ENCODE measurements at places on chromosomes 5 and 9. TPM values are rescaled to one million over a fixed set of nuclear protein-coding genes. Genes with fewer than 3 reads are reported as not detected.

Gene NUTM2F
- not detected for total RNA-seq

Gene F2R
- total RNA-seq, result 83.3 TPM

Gene SLC38A9
- 21.0 TPM for total RNA-seq

Gene LCN12
- total RNA-seq, result 1.1 TPM

Gene CDH18
- not detected for total RNA-seq

Gene PCDHGB7
- total RNA-seq, result 4.0 TPM

Gene RGS7BP
- total RNA-seq, result 3.1 TPM

DNA sequence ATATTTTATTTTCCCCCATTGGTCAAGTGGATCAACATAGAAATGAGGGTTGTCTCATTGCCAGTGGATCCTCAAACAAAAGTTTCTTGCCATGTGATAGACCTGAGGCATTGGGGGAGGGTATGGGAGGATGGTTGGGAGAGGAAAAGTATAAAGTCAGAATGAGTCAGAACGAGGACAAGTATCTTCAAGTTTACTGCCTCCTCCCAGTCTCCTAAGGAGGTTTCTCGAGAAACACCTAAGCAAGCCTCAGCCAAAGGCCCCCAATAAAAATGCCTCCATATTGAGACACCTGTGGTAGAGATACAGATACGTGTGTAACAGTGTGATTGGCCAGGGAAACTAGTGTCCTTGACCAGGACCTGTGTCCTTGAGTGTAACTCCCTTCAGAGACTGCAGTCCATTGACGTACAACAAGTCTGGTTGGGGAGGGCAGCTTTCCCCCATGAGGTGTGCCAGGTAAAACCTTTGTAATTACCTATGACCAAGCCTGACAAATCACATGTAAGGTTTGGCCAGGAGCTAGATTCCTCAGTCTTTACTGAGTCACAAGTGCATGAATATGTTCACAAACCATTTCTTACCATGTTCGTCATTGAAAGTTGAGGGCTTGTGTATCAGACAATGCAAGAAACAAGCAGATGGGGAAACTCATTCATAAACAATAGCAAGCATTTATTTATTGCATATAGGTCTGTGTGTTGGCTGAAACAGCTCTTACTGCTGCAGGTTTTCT lies 198.6 kb upstream of the SH3GL2 start:
- no peaks in the 10 kb centered on the region for H3K27me3 ChIP-seq
- H3K4me1 ChIP-seq, result no peaks in the 10 kb centered on the region
- H3K4me3 ChIP-seq, result no peak overlapping the region
- no peak overlapping the region for H3K27ac ChIP-seq

DNA sequence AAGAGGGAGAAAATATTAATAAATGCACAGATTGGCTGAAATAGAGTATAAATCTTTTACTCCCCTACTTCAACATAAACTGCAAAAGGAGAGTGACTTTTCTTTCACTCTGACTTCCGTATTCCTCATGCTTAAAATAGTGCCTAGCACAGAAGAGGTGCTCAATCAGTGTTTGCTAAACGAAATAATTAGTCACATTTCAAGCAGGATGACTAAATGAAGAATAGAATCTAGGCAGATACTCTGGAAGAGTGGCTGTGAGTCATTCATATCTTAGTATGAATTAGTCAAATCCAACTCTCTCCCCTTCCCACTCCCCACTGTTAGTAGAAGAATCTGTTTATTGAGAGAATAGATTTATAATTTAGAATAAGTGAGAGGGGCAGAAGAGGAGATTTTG lies 4.8 kb downstream of the CD274 start:
- no peak for DNase-seq
- H3K36me3 ChIP-seq, result no peaks in the 10 kb centered on the region
- no peaks in the 10 kb centered on the region for H3K4me1 ChIP-seq
- H3K27me3 ChIP-seq, result no peaks in the 10 kb centered on the region

DNA sequence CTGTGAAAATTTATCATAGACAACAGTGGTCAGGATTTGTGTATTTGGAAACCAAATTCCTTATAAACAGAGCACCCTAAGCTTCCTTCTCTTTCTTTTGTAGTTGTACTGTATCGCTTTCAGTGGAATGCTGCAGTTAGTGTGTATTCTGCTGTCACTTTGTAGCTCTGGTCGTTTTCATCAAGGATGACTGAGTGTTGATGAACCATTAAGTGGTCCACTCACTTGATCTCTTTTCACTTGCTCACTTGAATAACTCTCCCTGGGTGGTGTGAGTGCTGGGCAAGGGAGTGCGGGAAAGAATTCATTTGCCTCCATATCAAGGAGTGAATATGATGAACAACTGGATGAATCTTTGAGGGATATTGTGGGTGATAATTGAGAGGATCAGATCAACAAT lies 1225.7 kb upstream of the WWC1 start:
- H3K36me3 ChIP-seq, result no peaks in the 10 kb centered on the region
- H3K27ac ChIP-seq, result no peak overlapping the region
- peaks cover 26% of the 10 kb centered on the region for H3K4me1 ChIP-seq
- no peak overlapping the region for H3K4me3 ChIP-seq
- H3K27me3 ChIP-seq, result no peaks in the 10 kb centered on the region
- DNase-seq, result no peak

GRCh38 chr5:177471610-177472356 lies 1.7 kb downstream of the DBN1 start:
- DNase-seq, result no peak
- peak overlapping the region; percentile 96 for H3K4me3 ChIP-seq
- H3K4me1 ChIP-seq, result peaks cover 27% of the 10 kb centered on the region

DNA sequence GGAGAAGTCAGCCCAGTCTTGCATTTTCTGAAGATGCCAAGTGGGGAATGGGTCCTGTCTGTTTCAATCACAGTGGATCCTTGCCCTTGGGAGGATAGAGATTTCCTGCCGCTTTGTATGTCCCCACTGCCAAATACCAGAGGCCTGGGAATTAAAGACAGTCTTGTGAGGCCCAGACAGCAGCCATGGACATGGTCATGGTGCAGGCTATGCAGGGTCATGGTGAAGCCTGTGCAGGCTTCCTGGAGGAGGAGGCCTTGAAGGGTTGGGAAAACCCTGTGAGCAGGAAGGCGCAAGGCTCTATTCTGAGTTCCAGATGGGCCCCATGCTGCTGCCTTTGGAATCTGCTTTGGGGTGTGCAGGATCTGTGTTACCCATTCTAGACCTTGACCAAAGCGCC lies 57.3 kb upstream of the PITX1 start:
- no peak for DNase-seq
- no peaks in the 10 kb centered on the region for H3K27me3 ChIP-seq
- H3K4me1 ChIP-seq, result no peaks in the 10 kb centered on the region
- no peak overlapping the region for H3K27ac ChIP-seq
- no peaks in the 10 kb centered on the region for H3K36me3 ChIP-seq
- H3K4me3 ChIP-seq, result no peak overlapping the region

GRCh38 chr5:155878991-155879575 lies 447.9 kb upstream of the SGCD start:
- no peaks in the 10 kb centered on the region for H3K27me3 ChIP-seq
- no peak for DNase-seq
- H3K4me1 ChIP-seq, result no peaks in the 10 kb centered on the region
- H3K27ac ChIP-seq, result no peak overlapping the region
- H3K4me3 ChIP-seq, result no peak overlapping the region

DNA sequence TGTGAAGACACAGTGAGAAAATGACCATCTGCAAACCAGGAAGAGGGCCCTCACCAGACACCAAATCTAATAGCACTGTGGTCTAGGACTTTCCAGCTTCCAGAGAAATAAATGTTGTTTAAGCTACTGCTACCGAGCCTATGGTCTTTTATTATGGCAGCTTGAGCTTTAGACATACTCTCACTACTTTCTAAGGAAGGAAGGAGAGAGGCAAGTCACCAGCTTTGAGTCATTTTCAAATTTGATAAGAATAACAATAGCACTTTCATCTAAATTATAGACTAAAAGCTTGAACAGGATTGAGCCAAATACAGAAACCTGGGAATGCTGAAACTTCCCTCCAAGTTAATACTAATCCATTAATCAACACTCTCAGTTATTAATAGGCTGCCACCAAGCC lies 64.4 kb downstream of the PLPPR1 start:
- no peaks in the 10 kb centered on the region for H3K27me3 ChIP-seq
- H3K27ac ChIP-seq, result no peak overlapping the region
- peaks cover 2% of the 10 kb centered on the region for H3K4me1 ChIP-seq
- H3K4me3 ChIP-seq, result no peak overlapping the region

- peak; percentile 30 for DNase-seq
- H3K4me1 ChIP-seq, result peaks cover 5% of the 10 kb centered on the region
- peak overlapping the region; percentile 97 for H3K4me3 ChIP-seq
These were observed 607 bp downstream of the UHRF2 start for GRCh38 chr9:6413365-6414246.

DNA sequence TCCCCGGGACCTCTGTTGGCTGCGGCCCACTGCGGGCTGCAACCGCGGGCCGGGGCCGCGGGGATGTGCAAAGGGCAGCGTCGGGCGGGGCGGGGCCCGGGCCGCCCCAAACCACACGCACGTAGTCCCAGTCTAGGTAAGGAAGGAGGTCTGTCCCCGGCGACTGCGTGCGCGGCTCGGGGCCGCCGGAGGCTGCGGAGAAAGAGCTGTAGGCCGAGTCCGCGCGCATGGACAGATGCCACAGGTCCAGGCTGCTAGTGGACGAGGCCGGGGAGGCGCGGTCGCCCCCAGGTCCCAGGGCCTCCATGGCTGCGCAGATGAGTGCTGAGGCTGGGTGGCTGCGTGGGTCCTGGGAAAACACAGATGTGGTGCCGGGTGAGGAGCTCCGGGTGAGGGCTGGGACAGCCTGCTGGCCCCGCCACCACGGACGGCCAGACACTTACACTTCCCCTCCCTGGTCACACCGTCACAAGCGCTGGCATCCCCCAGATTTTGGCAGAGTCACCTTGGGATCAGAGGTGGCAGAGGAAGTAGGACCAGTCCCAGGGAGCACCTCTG lies 4.5 kb downstream of the SHROOM1 start:
- H3K27me3 ChIP-seq, result peaks cover 9% of the 10 kb centered on the region
- no peak overlapping the region for H3K4me3 ChIP-seq
- no peaks in the 10 kb centered on the region for H3K36me3 ChIP-seq
- no peak for DNase-seq
- no peak overlapping the region for H3K27ac ChIP-seq
- peaks cover 2% of the 10 kb centered on the region for H3K4me1 ChIP-seq

DNA sequence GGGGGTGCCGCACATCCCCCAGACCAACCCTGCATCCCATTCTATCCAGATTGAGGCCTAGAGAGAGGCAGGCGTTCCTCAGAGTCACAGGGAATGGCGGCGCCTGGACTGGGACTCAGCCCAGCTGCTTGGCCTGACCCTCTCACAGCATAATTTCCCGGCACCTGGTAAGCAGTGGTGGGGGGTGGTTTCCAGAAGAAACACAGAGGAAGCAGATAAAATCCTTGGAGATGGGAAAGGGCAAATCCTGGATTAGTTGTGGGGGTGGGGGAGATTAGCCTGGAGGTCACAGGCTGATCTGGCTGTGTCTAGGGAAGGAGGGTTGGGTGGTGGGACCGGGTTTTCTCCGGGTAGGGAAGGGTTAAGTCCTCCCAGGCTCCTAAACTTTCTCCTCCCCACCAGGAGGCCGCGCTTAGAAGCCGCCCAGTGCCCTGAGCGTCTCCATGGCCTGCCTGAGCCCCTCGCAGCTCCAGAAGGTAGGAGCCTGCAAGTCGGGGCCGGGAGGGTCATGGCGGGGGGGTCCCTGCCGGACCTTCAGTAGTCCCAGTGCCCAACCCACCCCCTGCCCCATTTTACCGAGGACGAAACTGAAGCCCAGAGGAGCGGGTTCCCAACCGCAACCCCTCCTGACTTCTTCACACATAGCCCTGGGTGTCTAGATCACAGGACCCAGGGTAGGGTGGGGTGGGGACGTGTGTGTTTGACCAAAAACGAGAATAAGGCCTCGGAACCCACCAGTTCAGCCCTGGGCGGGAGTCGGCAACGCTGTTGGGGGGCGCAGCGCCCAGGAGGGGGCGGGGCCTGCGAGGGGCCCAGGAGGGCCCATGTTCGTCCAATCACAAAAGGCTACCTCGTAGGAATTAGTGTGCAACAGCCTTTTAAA lies 1.3 kb downstream of the PHYHD1 start:
- no peaks in the 10 kb centered on the region for H3K27me3 ChIP-seq
- H3K27ac ChIP-seq, result peak overlapping the region; percentile 89
- H3K36me3 ChIP-seq, result peaks cover 6% of the 10 kb centered on the region
- H3K4me1 ChIP-seq, result peaks cover 33% of the 10 kb centered on the region

DNA sequence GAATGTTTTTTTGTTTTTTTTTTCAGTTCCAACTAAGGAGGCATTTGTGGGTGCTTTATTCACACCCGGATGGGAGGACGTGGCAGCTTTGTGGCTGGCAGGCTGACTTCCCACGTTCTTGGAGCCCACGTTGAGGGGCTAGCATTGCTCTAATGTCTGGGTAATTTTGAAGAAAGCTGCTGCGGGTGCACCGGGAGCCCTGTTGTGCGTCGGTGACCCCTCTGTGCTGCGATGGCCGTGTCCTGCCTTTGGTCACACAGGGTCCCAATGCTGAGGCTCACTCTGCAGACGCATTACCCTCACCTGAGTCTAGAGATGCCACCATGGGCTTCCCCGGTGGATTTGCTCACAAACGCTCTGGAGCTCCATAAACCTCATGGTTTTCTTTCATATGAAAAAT lies 34.2 kb downstream of the NDUFS6 start:
- H3K27ac ChIP-seq, result no peak overlapping the region
- H3K36me3 ChIP-seq, result no peaks in the 10 kb centered on the region
- no peak overlapping the region for H3K4me3 ChIP-seq
- no peaks in the 10 kb centered on the region for H3K4me1 ChIP-seq

DNA sequence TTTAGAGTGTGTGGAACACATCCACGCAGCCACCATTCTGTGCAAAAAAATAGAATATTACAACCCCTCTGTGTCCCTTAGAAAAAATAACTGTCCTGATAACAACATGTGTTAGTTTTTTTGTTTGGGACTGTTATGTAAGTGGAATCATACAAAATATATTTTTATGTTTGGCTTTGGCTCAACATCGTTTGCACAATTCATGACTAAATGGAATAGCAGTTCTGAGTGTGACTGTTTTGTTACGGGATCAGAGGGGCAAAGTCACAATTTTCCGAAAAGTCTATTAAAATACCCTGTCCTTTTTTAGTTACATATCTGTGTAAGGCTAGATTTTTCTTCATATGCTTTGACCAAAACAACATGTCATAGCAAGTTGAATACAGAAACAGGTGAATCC lies 12.8 kb downstream of the MTREX start:
- no peaks in the 10 kb centered on the region for H3K27me3 ChIP-seq
- H3K27ac ChIP-seq, result no peak overlapping the region
- H3K4me1 ChIP-seq, result no peaks in the 10 kb centered on the region
- H3K4me3 ChIP-seq, result no peak overlapping the region
- no peak for DNase-seq

DNA sequence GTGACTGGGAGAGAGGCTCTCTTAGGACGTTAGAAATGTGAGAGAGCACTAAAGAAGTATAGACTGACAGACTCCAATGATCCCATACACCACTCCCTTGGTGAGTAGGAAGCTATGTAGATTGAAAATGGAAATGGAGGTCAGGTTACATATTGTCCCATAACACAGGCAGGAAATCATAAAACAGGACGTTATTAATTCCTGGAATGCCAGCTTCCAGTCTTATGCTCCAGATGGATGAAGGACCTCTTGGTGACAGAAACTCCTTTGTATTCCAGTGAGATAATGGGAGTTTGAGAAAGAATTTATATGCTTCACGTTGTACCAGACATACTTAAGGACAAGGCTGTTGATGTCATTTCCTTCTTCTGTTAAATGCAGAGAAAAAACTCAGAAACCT lies 338.2 kb upstream of the ITGA1 start:
- H3K4me3 ChIP-seq, result no peak overlapping the region
- H3K27me3 ChIP-seq, result no peaks in the 10 kb centered on the region
- peak overlapping the region; percentile 48 for H3K27ac ChIP-seq
- DNase-seq, result peak; percentile 68
- H3K4me1 ChIP-seq, result peaks cover 25% of the 10 kb centered on the region
- no peaks in the 10 kb centered on the region for H3K36me3 ChIP-seq

GRCh38 chr5:485113-485945 lies 38.9 kb downstream of the SLC9A3 start:
- H3K27ac ChIP-seq, result no peak overlapping the region
- no peak overlapping the region for H3K4me3 ChIP-seq
- H3K4me1 ChIP-seq, result no peaks in the 10 kb centered on the region
